NCI-H2029 treated with DMSO at 0.1 percent for 48 hours (cell line): ENCODE measurements at places on chromosomes 4 and X.

DNA sequence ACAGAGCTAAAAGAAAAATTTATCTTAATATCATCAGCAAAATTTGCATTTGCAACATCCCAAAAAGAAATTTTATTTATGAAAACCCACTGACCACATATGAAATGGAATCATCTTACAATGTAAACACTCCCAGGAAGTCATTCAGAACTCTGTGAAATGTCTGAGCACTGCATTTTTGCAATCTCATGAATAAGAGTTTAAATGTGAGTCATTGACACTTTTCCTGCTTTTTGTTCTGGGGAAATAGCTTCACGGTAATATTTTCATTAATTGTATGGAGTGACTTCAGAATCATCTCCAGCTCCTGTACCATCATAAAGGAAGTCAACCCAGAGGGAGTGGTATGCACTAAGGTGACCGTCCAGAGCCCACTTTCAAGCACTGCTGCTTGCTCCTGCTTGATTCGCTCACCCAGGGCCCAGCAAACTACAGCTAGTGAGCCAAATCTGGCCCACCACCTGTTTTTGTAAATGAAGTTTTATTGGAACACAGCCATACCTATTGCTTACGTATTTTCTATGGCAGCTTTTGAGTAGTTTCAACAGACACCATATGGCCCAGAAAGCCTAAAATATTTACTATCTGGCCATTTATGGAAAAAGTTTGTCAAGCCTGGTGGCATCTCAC is 17.2 kb downstream of the EDNRA start:
- DNase-seq: no peak

- no peak for DNase-seq
These were observed 34.3 kb downstream of the KANTR start for GRCh38 chrX:53128097-53128749.

- no peak for DNase-seq
These were observed 78.7 kb downstream of the PPARGC1A start for GRCh38 chr4:23811161-23811560.

DNA sequence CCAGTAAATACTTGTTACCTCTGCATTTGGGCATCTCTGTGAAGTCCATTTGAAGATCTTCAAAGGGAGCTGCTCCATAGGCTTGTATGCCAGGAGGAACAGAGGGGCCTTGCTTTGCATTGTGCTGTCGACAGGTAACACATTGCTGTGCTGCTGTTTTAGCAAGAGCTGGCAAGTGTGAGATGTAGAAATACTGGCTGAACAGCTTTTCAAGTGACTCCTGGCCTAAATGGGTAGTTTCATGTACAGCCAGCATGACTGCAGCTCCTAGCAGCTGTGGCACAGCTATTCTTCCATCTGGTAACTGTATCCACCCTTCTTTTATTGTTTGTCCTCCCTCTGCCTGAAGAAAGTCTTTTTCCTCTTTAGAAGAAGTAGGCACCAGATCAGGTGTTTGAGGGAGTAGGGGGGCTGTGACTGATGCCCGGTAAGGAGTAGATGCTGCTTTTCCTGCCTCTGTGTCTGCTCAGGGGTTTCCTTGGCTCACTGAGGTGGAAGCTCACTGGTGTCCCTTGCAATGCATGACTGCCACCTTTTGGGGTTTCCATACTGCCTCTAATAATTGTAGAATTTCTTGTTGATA is 965.3 kb downstream of the CCSER1 start:
- no peak for DNase-seq

- no peak for DNase-seq
These were observed 20.2 kb downstream of the PRSS48 start for GRCh38 chr4:151297170-151297569.

DNA sequence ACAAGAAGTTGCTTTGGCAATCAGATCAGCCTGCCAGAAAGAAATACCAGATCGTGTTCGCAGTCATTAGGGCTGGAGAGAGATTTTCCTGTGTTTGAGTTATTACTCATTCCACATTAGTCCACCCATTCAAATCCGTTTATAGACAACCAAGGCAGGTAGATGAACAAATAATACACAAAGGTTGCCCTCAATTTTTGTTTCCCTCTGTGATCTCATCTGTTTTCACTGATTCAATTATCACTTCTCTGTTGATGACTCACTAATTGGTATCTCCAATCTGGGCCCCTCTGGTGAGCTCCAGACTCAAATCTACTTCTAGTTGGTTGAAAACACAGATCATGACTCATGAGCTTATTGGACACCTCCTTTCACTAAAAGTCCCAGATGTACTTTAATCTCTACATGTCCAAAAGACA is 54.5 kb downstream of the CHM start:
- peak; percentile 48 for DNase-seq
